Activated T-cell treated with anti-CD3 and anti-CD28 coated beads, Interleukin-2, amount 50 U/mL, for 1 hour (primary cell): ENCODE measurements at places on chromosomes 1 and 21.

DNA sequence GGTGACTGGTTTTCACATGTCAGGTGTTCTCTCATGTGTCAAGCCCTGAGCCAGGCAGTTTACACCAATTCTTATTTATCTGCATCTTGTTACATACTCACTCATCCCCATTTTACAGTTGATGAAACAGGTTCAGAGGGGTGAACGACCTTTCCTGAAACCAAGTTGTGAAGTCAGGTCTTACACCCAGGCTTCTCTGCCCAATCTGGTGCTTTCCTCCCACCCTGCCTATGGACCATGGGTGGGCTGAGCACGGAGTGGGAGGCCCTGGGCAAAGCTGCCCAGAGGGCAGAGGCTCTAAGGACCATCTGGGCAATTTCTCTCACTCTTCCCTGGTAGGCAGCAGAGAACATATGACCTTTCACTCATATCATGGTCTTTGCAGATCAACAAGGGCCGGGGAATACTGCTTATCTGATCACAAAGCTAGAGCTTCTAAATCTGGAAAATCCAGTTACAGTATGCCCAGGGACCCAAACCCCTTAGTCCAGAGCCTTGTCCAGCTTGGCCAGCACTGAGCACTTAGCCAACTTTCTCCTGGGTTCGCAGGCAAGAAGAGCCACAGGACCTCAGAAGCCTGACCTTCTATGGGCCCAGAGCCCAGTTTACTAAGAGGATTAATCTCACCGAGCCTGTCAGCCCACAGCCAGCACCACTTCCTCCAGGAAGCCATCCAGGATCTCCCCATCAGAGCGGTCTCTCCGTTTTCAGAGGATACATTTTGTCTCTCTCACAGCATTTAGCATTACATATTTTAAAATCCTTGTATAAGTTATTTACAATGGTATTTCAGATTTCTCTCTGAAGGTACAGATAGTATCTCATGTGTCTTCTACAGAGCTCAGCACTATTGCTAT lies 16.0 kb upstream of the TTC39A start:
- DNase-seq, result no peak

DNA sequence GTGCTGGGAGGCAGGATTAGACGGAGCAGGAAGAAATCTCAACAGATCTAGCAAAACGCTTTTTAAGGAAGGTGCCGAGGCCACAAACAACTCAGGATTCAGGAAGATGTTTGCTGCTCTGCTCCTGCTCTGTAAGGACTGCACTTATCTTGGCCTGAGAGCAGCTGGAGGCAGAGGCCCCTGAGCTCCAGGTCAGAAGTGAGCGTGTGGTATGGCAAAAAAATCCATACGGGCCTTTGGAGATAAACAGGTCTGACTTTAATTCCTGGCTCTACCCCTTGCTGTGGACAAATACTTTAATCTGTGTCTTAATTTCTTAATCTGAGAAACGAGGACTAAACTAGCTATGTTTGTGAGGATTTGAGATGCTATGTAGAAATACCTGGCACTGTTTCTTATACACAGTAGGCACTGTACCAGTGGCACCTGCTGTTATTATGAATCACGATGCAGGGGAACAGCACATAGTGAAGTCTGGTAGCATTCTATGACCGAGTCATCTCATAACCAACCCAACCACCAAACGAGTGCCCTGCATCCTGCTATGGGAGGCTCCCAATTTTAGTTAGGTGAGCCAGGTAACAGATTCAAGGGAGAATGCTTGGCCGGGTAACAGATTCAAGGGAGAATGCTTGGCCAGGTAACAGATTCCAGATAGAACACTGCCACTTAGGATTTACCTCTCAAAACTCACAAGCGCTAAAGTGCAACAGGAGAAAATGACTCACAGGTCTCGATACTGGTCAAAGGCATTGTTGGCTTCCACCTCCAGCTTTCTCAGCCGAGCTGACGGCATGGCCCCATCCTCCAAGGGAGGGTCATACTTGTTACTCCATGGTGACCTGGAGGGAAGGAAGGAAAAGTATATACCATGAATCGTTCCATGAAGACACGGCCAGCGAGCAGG lies 65.9 kb downstream of the SLC66A1 start:
- no peak for DNase-seq

DNA sequence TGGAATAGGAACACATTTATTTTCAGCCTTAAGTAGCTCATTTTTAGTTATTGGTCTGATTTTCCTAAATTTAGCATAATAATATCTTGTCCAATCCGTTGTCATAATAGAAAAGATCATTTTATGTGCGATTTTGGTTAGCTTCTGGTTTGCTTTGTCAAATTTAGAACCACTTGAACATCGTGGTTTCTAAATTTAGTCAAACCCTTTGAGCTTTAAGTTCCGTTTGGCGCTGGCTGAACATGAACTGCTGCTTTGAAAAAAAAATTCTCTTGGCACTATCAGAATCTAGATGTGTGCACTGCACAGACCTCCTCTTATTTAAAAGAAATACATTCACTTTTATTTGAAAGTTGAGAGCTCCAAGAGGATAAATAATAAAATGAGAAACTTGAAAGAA lies 370.6 kb downstream of the PTPRC start:
- no peak for DNase-seq

DNA sequence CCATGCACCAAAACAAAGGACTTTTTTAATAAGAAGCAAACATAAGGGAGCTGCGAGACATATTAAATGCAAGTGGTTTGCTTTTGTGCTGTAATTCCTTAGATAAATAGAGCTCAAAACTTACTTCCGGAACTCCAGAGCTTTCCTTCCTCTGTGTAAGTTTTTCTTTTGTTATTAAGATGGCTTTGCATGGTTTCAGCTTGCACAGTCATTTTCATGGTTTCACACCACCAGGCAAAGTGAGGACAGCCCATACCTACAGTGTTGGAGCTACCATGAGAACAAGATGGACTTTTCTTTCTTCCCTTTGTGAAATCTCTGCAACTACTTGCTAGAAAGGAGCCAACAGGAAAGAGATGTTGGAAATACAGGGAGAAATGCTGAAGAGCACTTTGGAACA lies 368.0 kb downstream of the SETD4 start:
- DNase-seq, result no peak

GRCh38 chr1:17135530-17135929 lies 16.3 kb upstream of the PADI2 start:
- no peak for DNase-seq

- no peak for DNase-seq
These were observed 375.6 kb downstream of the AMY1C start for GRCh38 chr1:104125266-104125665.

- no peak for DNase-seq
These were observed 43.1 kb upstream of the IGSF3 start for GRCh38 chr1:116710420-116711262.

DNA sequence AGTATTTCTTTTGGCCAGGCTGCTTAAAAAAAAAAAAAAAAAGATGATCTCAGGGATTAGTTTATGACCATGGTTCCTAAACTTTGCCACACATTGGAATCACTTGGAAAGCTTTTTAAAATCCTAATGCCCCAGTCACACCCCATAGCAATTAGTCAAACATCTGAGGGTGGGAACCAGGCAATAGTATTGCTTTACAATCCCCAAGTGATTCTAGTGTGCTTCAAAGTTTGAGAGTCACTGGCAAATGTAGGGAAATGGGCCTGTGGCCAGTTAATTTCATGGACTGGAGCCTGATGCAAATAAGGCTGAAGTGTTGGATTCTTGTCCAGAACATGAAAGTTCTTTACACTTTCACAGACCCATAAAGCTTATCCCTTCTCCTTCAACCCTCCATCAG lies 374.6 kb upstream of the ESRRG start:
- DNase-seq, result no peak

DNA sequence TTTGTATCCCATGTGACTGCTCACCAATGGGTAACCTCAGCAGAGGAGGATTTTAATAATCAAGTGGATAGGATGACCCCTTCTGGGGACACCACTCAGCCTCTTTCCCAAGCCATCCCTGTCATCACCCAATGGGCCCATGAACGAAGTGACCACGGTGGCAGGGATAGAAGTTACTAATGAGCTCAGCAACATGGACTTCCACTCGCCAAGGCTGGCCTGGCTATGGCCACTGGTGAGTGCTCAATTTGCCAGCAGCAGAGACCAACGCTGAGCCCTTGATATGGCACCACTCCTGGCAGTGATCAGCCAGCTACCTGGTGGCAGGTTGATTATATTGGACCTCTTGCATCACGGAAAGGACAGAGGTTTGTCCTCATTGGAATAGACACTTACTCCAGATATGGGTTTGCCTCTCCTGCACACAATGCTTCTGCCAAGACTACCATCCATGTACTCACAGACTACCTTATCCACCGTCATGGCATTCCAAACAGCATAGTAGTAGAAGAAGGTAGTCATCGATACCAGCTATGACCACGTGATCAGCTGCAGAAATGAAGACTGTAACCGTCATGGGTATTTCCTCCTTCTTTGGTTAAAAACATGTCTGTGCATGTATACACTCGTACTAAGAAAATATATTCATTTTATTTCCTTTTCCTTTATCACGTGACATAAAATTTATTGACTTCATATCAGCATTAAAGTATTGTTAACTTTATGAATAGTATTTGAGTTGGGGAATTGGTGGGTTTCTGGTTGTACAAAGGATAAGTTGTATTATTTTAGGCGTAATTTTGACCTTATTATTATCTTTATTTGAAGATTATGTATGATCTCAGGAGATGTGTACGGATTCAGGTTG lies 562.6 kb downstream of the PTPRU start:
- DNase-seq, result no peak

DNA sequence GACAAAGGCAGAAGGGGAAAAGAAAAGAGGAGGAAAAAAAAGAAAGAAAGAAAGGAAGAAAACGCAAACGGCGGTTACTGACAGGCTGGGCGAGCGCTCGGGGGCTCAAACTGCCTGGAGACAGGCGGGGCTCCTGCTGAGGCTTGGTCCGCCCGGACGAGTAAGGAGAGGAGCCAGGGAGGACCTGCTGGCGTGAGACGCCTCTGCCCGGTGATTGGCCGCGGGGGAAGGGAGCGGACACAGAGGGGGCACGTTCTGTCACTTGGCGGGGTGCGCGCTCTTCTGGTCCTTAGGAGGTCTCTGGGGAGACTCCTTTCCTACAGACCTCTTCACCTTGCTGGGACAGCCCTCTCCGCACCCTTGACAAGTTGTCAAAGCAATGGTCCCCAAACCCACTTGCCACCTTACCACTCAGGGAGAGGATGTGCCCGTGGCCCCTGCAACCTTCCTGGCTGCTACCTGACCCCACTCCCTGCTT lies 791 bp upstream of the PIK3R3 start:
- no peak for DNase-seq

- DNase-seq, result no peak
These were observed 514 bp downstream of the AGL start for GRCh38 chr1:99850459-99851291.

GRCh38 chr1:166166329-166166697 lies 488 bp downstream of the FAM78B start:
- DNase-seq, result peak; percentile 19

DNA sequence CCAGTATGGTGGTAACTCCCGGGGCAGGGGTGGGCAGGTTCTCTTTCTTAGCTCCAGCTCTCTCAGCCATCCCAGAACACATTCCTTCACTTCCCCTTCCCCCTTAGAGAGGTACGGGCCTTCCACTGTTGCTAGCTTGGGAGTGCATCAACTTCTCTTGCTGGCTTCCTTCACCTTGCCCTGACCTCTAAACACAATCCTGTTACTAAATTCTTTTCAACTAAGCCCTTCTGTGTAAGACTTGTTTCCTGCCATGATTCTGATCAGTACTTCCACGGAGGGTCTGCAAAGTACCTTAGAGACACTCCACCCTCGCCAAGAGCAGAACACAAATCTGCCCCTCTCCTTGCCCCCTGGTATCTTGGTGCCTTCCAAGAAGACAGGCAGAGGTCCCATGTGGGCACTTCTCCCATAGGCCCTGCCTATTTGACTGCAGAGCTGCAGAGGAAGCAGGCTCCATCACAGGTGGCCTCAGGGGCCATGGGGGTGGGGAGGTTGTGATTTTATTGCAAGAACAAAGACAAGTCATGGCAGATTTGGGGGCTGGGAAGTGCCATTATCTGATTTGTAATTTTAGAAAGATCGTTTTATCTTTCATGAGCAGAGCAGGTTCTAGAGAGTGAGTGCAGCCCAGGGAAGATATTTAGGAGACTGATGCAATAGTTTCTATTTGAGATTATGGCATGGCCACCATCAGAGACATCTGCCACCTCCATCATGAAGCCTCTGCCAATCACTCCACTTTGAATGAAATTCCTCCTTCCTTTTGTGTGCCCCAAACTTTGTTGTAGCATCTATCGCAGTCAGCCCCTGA lies 182.5 kb upstream of the JUN start:
- no peak for DNase-seq

- DNase-seq, result no peak
These were observed 33.6 kb upstream of the DISP1 start for GRCh38 chr1:222781251-222781650.

GRCh38 chr21:34335316-34335715 lies 28.5 kb upstream of the KCNE2 start:
- no peak for DNase-seq

DNA sequence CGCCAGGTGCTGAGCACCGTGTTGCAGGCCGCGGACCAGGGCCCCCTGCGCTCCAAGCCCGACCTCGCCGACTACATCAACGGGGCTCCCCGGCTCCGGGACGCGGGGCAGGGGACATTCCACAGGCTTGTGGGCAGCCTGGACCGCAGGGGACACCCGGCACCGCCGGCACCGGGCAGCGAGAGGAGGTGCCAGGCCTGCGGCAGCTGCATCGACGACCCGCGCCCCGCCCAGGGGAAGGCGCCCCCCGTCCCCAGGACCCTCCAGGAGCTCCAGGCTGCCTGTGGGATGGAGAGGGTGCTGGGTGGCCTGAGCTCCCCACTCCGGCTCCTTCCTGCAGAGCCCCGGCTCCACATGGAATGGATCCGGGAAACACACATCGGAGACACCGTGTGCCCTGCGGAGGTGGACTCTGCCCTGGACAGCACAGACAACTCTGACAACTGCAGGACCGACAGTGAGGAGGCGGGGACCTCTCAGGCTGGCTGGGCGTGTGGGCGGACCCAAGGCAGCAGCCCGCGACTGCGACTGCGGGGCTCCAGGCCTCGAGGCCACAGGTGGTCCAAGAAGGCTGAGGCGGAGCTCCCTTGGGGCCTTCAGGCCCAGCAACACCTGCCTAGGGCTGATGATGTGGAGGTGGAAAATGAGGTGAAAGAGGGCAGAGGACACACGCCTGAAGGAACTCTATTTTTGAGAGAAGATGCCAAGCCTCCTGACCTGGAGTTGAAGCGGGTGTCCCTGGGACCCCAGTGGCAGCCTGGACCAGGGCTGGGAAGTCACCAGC lies 22.8 kb downstream of the KIAA1614 start:
- no peak for DNase-seq

GRCh38 chr1:64357422-64357821 lies 112.5 kb upstream of the CACHD1 start:
- DNase-seq, result no peak

DNA sequence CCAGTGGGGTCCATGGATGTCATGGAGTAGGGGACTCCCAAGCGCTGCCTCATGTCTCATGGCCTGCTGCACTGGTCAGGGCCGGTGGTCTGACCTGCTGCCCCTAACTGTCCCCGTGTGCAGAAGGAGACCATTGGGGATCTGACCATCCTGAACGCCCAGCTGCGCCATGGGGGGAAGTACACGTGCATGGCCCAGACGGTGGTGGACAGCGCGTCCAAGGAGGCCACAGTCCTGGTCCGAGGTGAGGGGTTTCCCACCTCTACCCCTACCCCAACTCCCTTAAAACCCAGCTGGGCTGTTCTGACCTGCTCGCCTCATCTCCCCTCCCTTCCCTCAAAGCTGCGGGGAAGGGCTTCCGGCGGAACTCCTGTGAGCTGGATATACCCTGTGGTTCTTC lies 18.6 kb downstream of the TMEM81 start:
- no peak for DNase-seq
